Right atrium auricular region (tissue), 2 donors: ENCODE measurements at places on chromosomes 1 and 21. TPM values are rescaled to one million over a fixed set of nuclear protein-coding genes. Genes with fewer than 3 reads are reported as not detected.

DNA sequence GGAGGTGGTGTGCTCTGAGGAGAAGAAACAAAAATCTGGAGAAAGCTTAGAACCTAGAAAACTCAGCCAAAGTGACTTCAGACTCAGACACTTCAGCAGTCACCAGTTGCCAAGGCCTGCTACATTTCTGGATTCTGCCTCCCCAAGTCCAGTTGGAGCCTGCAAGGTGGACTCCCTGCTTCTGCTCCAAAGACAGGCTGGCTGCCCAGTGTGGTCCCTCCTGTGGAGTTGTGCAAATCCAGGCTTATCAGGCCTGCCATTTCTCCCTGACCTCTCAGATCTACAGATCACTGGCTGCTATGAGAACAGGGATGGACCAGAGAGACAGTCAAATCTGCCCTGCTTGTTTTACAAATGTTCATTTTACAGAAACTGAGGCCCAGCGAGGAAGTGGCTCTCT, 9.9 kb downstream of the CACHD1 start:
- H3K4me3 ChIP-seq = no peak overlapping the region
- no peak for DNase-seq
- no peaks in the 10 kb centered on the region for H3K36me3 ChIP-seq
- no peak overlapping the region for H3K27ac ChIP-seq
- no peaks in the 10 kb centered on the region for H3K27me3 ChIP-seq

Gene LCE2C
- total RNA-seq = not detected

DNA sequence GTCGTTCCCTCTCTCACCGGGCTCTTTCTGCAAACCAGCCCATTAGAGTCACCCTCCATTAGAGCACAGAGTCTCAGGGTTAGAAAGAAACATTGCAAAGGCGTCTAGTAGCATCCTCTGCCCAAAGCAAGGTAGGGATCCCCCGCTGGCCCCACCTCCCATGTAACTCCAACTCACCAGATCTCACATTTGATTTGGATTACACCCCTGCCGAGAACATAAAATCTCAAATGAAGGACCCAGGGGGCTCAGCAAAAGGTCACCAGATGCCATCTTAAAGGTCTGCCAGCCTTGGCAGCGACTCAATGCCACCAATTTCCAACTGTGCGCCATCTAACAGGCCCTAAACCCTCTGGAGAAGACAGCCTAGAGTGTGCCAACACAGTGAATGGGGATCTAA, 14.1 kb downstream of the C1orf87 start:
- H3K36me3 ChIP-seq = no peaks in the 10 kb centered on the region
- H3K27ac ChIP-seq = no peak overlapping the region
- no peaks in the 10 kb centered on the region for H3K4me1 ChIP-seq
- H3K27me3 ChIP-seq = no peaks in the 10 kb centered on the region
- no peak overlapping the region for H3K4me3 ChIP-seq
- DNase-seq = no peak

Gene HAPLN2
- total RNA-seq = 1.2 TPM

DNA sequence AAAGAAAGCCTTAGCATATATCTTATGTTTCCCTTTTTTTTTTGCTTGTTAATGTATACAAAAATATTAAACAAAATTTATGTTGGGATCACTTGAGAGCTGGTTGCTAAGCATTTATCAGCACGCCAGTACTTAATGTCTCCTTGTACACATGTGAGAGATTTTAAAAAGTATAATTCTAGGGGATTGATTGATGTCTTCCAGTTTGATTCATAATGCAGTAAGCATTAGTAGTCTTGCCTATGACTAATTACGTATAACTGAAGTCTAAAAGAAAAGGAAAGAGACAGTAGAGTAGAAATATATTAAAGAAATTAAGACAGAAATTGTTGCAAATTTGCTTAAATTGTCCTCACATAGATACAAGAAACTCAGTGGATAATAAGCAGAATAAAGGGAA, 1630.4 kb upstream of the B3GALT2 start:
- H3K4me1 ChIP-seq = no peaks in the 10 kb centered on the region
- no peak for DNase-seq
- H3K36me3 ChIP-seq = no peaks in the 10 kb centered on the region
- H3K27me3 ChIP-seq = no peaks in the 10 kb centered on the region
- H3K4me3 ChIP-seq = no peak overlapping the region

Gene TMPRSS2
- not detected for total RNA-seq

GRCh38 chr1:177368255-177368654, 197.5 kb downstream of the BRINP2 start:
- no peak for DNase-seq
- H3K27me3 ChIP-seq = no peaks in the 10 kb centered on the region
- H3K4me3 ChIP-seq = no peak overlapping the region
- no peaks in the 10 kb centered on the region for H3K36me3 ChIP-seq

GRCh38 chr1:93765099-93765498, 83.5 kb upstream of the BCAR3 start:
- no peak overlapping the region for H3K4me3 ChIP-seq
- no peaks in the 10 kb centered on the region for H3K4me1 ChIP-seq
- no peak for DNase-seq
- no peaks in the 10 kb centered on the region for H3K27me3 ChIP-seq
- H3K27ac ChIP-seq = no peak overlapping the region

Gene CNR2
- 0.04 TPM for total RNA-seq

DNA sequence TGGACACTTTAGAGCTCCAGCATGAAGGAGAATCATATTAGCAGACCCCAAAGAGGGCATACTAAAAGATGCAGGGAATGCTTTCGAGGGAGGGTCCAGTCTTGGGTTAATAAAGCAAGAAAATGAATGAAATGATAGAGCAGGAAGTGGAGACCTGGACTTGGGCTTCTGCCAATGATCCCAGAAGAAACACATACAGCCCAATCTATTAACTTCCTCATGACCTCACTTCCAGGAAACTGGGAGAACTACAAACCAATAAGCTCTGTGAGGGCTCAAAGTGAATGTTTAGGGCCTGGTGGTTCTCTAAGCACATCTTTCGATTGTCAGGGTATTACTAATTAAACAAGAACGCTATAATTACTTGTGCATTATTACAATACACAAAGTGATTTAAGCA, 53.6 kb upstream of the SSX2IP start:
- no peak overlapping the region for H3K27ac ChIP-seq
- DNase-seq = no peak
- no peaks in the 10 kb centered on the region for H3K27me3 ChIP-seq
- no peak overlapping the region for H3K4me3 ChIP-seq

GRCh38 chr1:89910780-89911179, 84.1 kb upstream of the ZNF326 start:
- no peak overlapping the region for H3K27ac ChIP-seq
- no peaks in the 10 kb centered on the region for H3K36me3 ChIP-seq
- peaks cover 35% of the 10 kb centered on the region for H3K4me1 ChIP-seq
- no peak for DNase-seq
- H3K4me3 ChIP-seq = no peak overlapping the region
- no peaks in the 10 kb centered on the region for H3K27me3 ChIP-seq

Gene TNFRSF4
- total RNA-seq = 0.59 TPM

DNA sequence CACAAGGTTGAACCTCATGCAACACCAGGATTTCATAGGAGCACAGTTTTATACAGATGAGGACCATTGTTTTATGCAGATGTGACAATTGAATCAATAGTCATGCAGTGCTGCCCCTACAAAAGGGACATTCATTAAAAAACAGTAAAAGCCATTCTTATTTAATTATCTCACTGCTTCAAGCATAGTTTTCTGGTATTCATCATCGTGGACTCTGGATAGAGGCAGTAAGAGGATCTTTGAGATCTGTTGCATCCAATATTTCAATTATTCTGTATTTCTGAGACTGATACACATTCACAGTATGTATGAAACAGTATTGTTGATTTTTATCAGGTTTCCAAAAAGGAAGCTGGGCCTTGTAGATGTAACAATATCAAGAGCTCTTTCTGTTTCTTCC, 237.6 kb downstream of the RYR2 start:
- DNase-seq = no peak
- no peak overlapping the region for H3K4me3 ChIP-seq
- no peaks in the 10 kb centered on the region for H3K4me1 ChIP-seq
- H3K27me3 ChIP-seq = no peaks in the 10 kb centered on the region
- no peak overlapping the region for H3K27ac ChIP-seq
- H3K36me3 ChIP-seq = no peaks in the 10 kb centered on the region

- H3K4me1 ChIP-seq = no peaks in the 10 kb centered on the region
- no peak overlapping the region for H3K27ac ChIP-seq
- DNase-seq = no peak
- no peaks in the 10 kb centered on the region for H3K27me3 ChIP-seq
Measured at GRCh38 chr1:55301912-55302311, 86.7 kb upstream of the USP24 start.

Gene SELENBP1
- 41.7 TPM for total RNA-seq

DNA sequence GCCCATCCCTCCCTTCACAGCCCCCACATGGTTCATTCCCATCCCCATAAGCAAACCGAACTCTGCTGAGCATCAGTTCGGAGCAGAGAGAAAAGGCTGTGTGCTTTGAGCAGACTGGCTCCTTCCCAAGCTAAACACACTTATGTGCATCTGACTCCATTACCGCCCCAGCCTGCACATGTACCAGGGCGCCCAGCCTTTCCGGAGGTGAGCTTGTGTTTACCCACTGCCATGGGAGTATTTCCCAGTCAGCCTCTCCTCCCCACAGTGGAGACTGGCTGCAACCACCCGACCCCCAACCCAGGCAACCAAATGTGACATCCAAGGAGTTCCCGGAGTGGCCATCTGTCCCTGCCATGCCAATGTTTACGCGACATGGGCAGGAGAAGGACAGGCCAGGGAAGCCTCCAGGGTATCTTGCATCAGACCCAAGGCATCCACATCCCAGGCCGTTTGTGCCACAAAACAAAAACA, 9.4 kb downstream of the TIAM1 start:
- no peak overlapping the region for H3K4me3 ChIP-seq
- H3K36me3 ChIP-seq = no peaks in the 10 kb centered on the region
- no peaks in the 10 kb centered on the region for H3K27me3 ChIP-seq
- no peaks in the 10 kb centered on the region for H3K4me1 ChIP-seq

Gene TSSK3
- 0.70 TPM for total RNA-seq

DNA sequence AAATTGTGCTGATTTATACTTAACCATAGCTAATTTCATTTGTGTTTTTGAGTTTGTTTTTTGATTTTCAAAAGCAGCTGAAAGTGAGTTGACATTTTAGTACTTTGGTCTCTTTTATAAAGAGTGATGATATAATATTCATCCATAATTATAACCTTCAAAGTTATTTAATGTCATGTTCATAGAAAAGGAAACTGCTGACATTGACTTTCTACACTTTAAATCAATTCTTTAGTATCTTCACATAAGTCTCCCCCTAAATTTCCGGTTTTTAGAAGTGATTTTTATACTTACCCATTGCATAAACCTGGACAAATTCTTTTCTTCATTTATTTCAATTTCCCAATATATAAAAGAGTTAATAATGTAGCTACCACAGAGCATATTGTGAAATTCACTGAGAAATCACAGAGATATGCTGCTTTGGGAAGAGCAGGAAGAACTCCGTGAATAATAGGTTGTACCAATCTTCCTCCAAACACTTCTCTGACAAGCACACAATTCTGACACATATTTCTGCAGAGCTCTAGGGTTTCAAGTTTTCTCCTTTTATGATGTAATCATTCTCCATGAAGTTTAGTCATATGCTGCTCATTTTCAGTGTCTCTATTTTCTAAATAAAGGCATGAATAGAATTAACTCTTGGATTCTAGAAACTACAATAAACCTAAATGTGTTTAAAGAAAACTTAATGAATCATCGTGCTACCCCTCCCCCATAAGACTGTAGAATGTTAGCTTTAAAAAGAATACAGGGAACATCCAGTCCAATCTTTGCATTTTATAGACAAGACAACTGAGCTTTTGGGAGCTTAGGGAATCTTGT, 25.6 kb upstream of the CDC42BPA start:
- no peaks in the 10 kb centered on the region for H3K4me1 ChIP-seq
- H3K27me3 ChIP-seq = no peaks in the 10 kb centered on the region
- H3K36me3 ChIP-seq = no peaks in the 10 kb centered on the region
- H3K27ac ChIP-seq = no peak overlapping the region
- H3K4me3 ChIP-seq = no peak overlapping the region
- DNase-seq = no peak

Gene CHRM3
- 2.4 TPM for total RNA-seq

- no peaks in the 10 kb centered on the region for H3K36me3 ChIP-seq
- H3K4me1 ChIP-seq = no peaks in the 10 kb centered on the region
- no peak overlapping the region for H3K27ac ChIP-seq
- H3K4me3 ChIP-seq = no peak overlapping the region
- DNase-seq = no peak
- H3K27me3 ChIP-seq = no peaks in the 10 kb centered on the region
Measured at GRCh38 chr21:34166468-34166867, 93.1 kb downstream of the MRPS6 start.

Gene IL19
- not detected for total RNA-seq

GRCh38 chr1:85453640-85454194, 11.2 kb downstream of the DDAH1 start:
- H3K36me3 ChIP-seq = no peaks in the 10 kb centered on the region
- no peak overlapping the region for H3K4me3 ChIP-seq
- no peak for DNase-seq
- peaks cover 15% of the 10 kb centered on the region for H3K4me1 ChIP-seq

Gene RIPPLY3
- total RNA-seq = not detected

GRCh38 chr1:151970626-151971025, 23.0 kb downstream of the S100A10 start:
- H3K36me3 ChIP-seq = no peaks in the 10 kb centered on the region
- H3K27ac ChIP-seq = no peak overlapping the region
- no peaks in the 10 kb centered on the region for H3K27me3 ChIP-seq
- no peaks in the 10 kb centered on the region for H3K4me1 ChIP-seq

Gene MYBPH
- total RNA-seq = not detected

- no peaks in the 10 kb centered on the region for H3K36me3 ChIP-seq
- no peak for DNase-seq
- H3K4me1 ChIP-seq = no peaks in the 10 kb centered on the region
- no peak overlapping the region for H3K27ac ChIP-seq
- H3K27me3 ChIP-seq = no peaks in the 10 kb centered on the region
Measured at GRCh38 chr1:12757836-12758235, 11.8 kb downstream of the CFAP107 start.

DNA sequence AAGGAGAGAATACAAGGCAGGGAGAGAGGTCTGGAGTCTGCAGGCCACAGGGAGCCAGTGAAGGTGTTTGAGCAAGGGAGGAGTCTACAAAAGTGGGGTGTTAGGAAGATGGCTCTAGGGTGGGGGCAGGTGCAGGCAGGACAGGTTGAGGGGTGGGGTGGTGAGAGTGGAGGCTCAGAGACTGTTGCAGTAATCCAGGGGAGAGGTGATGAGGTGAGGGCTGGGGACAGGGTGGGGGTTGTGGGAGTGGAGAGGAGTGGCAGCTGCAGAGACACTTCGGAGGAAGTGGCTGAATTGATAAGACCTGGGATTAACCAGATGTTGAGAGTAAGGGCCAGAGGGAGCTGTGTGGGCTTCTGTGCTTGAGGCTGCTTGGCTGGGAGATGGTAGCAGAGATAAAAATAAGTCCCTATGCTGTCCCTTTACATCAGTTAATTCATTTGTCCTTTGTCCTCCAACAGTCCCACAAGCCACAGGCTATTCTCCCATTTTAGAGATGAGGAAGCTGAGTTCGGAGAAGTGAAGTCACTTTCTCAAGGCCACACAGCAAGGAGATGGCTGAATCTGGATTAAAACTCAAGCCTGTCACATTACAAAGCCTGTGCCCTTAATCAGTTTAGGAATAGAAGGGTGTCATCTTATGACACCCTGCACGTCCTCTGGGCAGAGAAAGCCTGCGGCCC, 54.8 kb upstream of the SYNC start:
- DNase-seq = no peak
- no peak overlapping the region for H3K4me3 ChIP-seq
- no peaks in the 10 kb centered on the region for H3K27me3 ChIP-seq
- H3K36me3 ChIP-seq = no peaks in the 10 kb centered on the region
